M059J (cell line): ENCODE measurements at places on chromosomes 12 and 14. TPM values are rescaled to one million over a fixed set of nuclear protein-coding genes. Genes with fewer than 3 reads are reported as not detected.
A peak's percentile ranks its signal among the peaks of the same experiment; 100 is the strongest.

UBC gene
- 1,164 and 1,374 TPM in 2 replicates for total RNA-seq

- peak; percentile 12 for DNase-seq
Measured at GRCh38 chr12:75212072-75212471, 2.4 kb upstream of the KCNC2 start.

DNA sequence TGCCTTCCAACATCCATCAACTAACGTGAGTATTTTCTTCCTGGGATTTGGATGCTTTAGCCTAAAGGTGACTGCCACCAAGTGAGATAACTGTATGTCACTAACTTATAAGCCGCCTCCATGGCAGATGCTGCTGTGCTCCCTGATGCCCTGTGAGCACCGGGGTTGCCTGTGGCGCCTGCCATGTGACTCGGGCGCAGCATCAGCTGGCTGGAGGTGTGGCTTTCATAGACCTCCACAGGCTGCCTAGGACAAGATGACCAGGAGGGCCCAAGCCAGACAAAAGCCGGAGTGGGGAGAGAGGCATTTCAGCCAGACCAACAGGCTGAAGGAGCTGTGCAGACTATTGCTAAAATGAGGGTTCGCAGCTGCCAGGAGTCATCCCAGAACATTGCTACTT, 55.7 kb downstream of the ANAPC7 start:
- DNase-seq = no peak

RTL1 gene
- total RNA-seq = 0.02 TPM in 1 of 2 replicates, not detected in the other

GRCh38 chr12:86719381-86719780, 463.2 kb upstream of the MGAT4C start:
- DNase-seq = peak; percentile 46

DNA sequence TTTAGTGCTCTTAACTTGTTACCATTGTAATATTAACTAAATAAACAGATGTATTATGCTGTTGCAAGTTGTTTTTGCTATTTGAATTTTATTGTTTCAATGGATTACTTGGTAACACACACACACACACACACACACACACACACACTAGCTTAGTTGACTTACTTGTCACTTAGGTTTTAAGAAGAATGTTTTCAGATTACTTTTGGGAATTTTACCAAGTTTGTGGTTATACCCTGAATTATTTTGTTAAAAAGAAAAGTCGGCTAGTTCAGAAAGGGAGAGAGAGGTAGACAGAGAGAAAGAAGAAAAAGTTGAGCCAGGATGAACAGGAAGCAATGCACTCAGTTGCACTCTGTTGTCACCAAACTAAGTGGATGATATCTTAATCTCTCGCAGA, 5.3 kb downstream of the SSTR1 start:
- DNase-seq = peak; percentile 43

DNA sequence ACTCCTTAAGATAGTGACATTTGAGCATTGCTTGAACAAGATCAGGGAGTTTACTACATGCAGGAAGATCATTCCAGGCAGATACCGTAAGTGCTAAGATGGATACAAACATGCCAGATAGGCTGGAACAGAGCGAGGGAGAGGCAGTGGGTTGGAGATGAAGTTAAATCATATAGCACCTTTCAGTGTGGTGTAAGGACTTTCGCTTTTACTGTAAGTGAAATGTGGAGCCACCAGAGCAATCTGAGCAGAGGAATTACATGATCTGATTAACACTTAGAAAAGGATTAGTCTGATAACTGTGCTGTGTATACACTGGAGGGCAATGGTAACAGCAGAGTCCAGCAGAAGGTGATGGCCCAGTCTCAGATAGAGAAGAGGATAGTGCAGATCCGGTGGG, 163.0 kb upstream of the SSTR1 start:
- no peak for DNase-seq

- no peak for DNase-seq
Measured at GRCh38 chr12:51702587-51702986, 111.6 kb downstream of the SCN8A start.
